Osteocyte (in vitro differentiated cells): ENCODE measurements at places on chromosomes 1 and 21.

- H3K27me3 ChIP-seq = no peaks in the 10 kb centered on the region
- H3K27ac ChIP-seq = peak within 1 kb of the TSS; percentile 71
Measured at GRCh38 chr1:149936170-149936991, at the start of gene MTMR11. Gene MTMR11, minus strand, starts transcription at chr1:149936879. Its CDS starts 232 bp downstream, at chr1:149936647.

GRCh38 chr1:226425431-226426031 is 17.6 kb upstream of the PARP1 start:
- H3K27ac ChIP-seq = no peak overlapping the region
- H3K4me3 ChIP-seq = no peak overlapping the region

DNA sequence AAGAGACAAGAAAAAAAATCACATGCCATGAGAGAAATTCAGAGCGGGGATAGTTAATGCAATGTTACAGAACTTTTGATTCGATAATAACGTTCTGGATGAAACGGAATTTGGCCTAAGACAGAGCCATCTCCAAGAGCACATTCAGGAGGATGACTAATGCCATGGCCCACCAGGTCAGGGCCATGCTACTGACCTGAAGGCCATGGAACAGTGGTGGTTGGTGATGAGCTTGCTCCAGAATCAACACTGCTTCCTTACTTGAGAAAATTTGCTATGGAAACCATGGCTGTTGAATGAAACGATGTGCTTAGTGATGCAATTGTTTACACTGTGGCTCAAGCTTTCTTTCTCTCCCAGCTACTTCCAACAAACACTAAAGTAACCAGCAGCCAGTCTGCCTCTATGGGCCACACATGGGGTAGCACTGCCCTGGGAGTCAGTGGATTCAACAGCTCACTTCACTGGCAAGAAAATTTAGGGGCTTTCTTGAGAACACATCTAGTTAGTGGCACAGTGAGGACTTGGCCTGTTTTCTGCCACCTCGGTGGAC is 299.1 kb downstream of the PCP4 start:
- no peak overlapping the region for H3K4me3 ChIP-seq
- H3K27me3 ChIP-seq = no peaks in the 10 kb centered on the region
- H3K4me1 ChIP-seq = no peaks in the 10 kb centered on the region
- DNase-seq = no peak

GRCh38 chr1:41200728-41201127 is 41.4 kb downstream of the SCMH1 start:
- H3K4me1 ChIP-seq = no peaks in the 10 kb centered on the region
- no peaks in the 10 kb centered on the region for H3K27me3 ChIP-seq
- H3K36me3 ChIP-seq = peaks cover 12% of the 10 kb centered on the region
- no peak overlapping the region for H3K4me3 ChIP-seq

- no peaks in the 10 kb centered on the region for H3K27me3 ChIP-seq
- no peak for DNase-seq
- H3K27ac ChIP-seq = no peak overlapping the region
- H3K4me3 ChIP-seq = no peak overlapping the region
Measured at GRCh38 chr1:3468236-3469103, 14.0 kb downstream of the ARHGEF16 start.

- no peaks in the 10 kb centered on the region for H3K27me3 ChIP-seq
- DNase-seq = no peak
- H3K27ac ChIP-seq = no peak overlapping the region
- no peaks in the 10 kb centered on the region for H3K36me3 ChIP-seq
- no peak overlapping the region for H3K4me3 ChIP-seq
Measured at GRCh38 chr1:162373541-162374260, 3.0 kb downstream of the SPATA46 start.

DNA sequence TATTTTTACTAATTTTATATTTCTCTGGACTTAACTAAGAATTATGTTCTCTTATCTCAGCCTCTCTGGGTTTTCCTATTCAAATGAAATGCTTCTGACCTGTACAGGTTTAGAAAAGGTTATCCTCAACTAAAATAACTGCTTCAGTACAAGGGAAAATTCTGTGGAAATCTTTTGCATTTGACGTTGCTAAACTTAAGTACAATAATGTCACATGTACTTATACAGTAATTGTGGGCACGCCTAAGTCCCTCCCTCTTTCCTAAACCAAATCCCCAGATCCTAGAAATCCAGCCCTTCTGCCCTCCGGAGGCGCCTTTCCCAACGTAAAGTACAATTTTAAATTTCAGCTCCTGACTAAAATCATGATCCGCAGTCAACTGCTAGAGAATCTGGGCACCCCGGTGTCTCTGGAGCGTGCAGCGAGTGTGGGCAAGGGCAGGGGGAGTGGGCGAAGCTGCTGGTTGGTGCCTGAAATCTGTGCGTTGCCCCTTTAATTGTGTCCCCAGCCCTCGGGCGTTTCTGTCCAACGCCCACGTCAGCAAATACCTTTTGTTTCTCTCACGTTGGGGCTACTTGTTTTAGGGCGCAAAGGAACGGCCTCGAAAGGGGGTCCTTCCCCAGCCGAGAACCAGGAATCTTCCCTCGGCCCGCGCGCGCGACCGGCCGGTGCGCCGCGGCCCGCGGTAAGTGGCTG is at the start of gene ZBTB8A:
TSS of gene ZBTB8A (plus strand) at position 541 of the 697 bp plus-strand sequence. CDS start 53,505 bp downstream, outside the sequence.
- H3K4me1 ChIP-seq = peaks cover 21% of the 10 kb centered on the region
- peak within 1 kb of the TSS; percentile 92 for H3K27ac ChIP-seq
- H3K4me3 ChIP-seq = peak within 1 kb of the TSS; percentile 83
- H3K27me3 ChIP-seq = peaks cover 9% of the 10 kb centered on the region
- peak; percentile 84 for DNase-seq

GRCh38 chr1:59543211-59543668 is 246.3 kb downstream of the FGGY start:
- no peaks in the 10 kb centered on the region for H3K36me3 ChIP-seq
- no peak overlapping the region for H3K27ac ChIP-seq
- DNase-seq = no peak
- H3K27me3 ChIP-seq = peaks cover 6% of the 10 kb centered on the region

DNA sequence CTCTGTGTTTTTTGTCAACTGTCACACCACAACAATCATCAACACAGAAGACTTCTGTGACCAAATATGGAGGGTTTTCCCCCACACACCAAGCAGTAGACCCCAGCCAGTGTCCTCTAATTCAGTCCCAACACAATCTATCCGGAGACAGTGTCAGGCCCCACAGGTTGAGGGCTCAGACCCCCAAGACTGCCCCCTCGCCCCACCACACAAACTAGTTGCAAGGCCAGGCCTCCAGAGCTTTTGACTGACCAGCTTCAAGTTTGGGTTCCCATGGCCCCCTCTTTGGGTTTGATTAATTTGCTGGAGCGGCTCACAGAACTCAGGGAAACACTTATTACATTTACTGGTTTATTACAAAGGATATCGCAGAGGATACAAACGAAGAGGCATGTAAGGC is 37.2 kb downstream of the NEK2 start:
- H3K4me3 ChIP-seq = no peak overlapping the region
- H3K4me1 ChIP-seq = peaks cover 44% of the 10 kb centered on the region
- H3K36me3 ChIP-seq = no peaks in the 10 kb centered on the region
- DNase-seq = no peak

GRCh38 chr21:33266789-33267135 is 595 bp downstream of the IL10RB start:
- peaks cover 25% of the 10 kb centered on the region for H3K4me1 ChIP-seq
- DNase-seq = no peak

- H3K4me3 ChIP-seq = no peak overlapping the region
- H3K4me1 ChIP-seq = no peaks in the 10 kb centered on the region
- H3K36me3 ChIP-seq = no peaks in the 10 kb centered on the region
- H3K27me3 ChIP-seq = no peaks in the 10 kb centered on the region
- H3K27ac ChIP-seq = no peak overlapping the region
Measured at GRCh38 chr1:194014014-194014413, 827.6 kb upstream of the B3GALT2 start.

GRCh38 chr1:233097959-233098580 is 147.7 kb downstream of the NTPCR start:
- H3K4me1 ChIP-seq = no peaks in the 10 kb centered on the region
- H3K27ac ChIP-seq = no peak overlapping the region
- H3K4me3 ChIP-seq = no peak overlapping the region
- no peak for DNase-seq
- no peaks in the 10 kb centered on the region for H3K27me3 ChIP-seq

DNA sequence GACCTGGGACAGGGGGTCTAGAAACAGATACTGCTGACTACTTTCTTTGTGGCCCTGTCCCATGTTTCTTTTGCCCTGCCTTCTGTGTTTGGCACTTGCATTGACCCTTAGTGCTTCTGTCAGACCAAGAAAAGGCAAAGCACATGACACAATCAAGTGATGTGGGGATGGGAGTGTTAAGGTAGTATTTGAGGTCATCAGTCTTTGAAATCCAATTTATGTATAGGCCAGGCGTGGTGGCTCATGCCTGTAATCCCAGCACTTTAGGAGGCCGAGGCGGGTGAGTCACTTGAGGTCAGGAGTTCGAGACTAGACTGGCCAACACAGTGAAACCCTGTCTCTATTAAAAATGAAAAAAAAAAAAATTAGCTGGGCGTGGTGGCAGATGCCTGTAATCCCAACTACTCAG is 26.0 kb downstream of the SERBP1 start:
- H3K27ac ChIP-seq = no peak overlapping the region
- H3K36me3 ChIP-seq = no peaks in the 10 kb centered on the region
- no peaks in the 10 kb centered on the region for H3K27me3 ChIP-seq

- peaks cover 3% of the 10 kb centered on the region for H3K36me3 ChIP-seq
- DNase-seq = no peak
- peaks cover 7% of the 10 kb centered on the region for H3K4me1 ChIP-seq
- H3K27me3 ChIP-seq = no peaks in the 10 kb centered on the region
Measured at GRCh38 chr1:92877792-92878191, 46.0 kb downstream of the RPL5 start.

GRCh38 chr1:232440325-232441035 is 189.5 kb downstream of the SIPA1L2 start:
- no peak overlapping the region for H3K4me3 ChIP-seq
- no peaks in the 10 kb centered on the region for H3K27me3 ChIP-seq
- no peak overlapping the region for H3K27ac ChIP-seq
- H3K36me3 ChIP-seq = peaks cover 25% of the 10 kb centered on the region
- peaks cover 20% of the 10 kb centered on the region for H3K4me1 ChIP-seq
- DNase-seq = no peak

GRCh38 chr1:93365813-93366212 is 20.1 kb downstream of the DR1 start:
- H3K27ac ChIP-seq = no peak overlapping the region
- no peak for DNase-seq
- H3K4me1 ChIP-seq = peaks cover 2% of the 10 kb centered on the region
- H3K36me3 ChIP-seq = peaks cover 41% of the 10 kb centered on the region
- H3K27me3 ChIP-seq = no peaks in the 10 kb centered on the region

DNA sequence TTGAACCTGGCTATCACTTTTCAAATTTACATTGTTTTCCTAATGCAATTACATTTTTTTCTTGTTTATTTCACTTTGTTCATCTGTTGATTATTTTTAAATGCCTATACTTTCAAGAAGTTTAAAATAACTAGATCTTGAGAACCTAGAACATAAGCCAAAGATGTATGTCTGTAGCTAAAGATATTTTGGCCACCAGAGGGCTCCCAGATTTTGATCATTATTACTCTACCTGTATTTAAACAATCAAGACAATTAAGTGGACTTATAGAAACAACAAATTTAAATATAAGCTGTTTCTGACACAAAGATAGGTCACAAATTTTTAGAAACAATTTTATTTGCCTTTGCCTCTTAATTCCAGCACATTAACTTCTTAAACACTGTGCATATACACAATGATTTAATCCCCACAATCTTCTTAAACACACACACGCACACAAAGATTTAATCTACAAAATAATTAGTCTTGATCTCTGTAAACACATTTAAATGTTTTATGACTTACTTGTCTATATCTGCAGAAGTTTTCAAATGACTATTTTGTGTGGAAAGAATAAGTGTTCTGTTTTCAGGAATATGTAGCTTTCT is 380.0 kb downstream of the DSCAM start:
- H3K27me3 ChIP-seq = no peaks in the 10 kb centered on the region
- H3K4me3 ChIP-seq = no peak overlapping the region
- H3K27ac ChIP-seq = no peak overlapping the region

DNA sequence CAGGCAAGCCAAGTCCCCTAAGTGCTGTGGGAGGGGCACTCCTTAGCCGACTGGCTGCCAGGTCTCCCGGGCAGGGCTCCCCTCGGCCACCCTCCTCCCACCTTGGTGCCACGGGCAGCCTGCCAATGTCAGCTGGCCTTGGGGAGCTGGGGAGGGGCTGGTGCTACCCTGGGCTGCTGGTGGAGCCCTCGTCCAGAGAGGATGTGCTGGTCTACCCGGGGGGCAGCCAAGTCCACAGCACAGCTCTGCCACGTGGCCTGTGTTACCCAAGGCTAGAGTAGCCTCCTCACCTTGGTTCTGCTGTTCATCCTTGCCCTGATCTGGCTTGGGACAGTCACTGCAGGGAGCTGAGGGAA is 42.9 kb downstream of the CRYAA start:
- peaks cover 13% of the 10 kb centered on the region for H3K27me3 ChIP-seq
- DNase-seq = peak; percentile 73
- no peaks in the 10 kb centered on the region for H3K36me3 ChIP-seq
- H3K4me1 ChIP-seq = peaks cover 4% of the 10 kb centered on the region
- no peak overlapping the region for H3K4me3 ChIP-seq

GRCh38 chr21:44337941-44338895 is 972 bp downstream of the CFAP410 start:
- H3K4me3 ChIP-seq = peak overlapping the region; percentile 72
- no peak for DNase-seq
- no peaks in the 10 kb centered on the region for H3K36me3 ChIP-seq
- H3K27ac ChIP-seq = peak overlapping the region; percentile 73
- no peaks in the 10 kb centered on the region for H3K27me3 ChIP-seq
- H3K4me1 ChIP-seq = peaks cover 19% of the 10 kb centered on the region

GRCh38 chr1:178552856-178553255 is 39.9 kb downstream of the TEX35 start:
- H3K4me3 ChIP-seq = no peak overlapping the region
- peaks cover 4% of the 10 kb centered on the region for H3K4me1 ChIP-seq
- peaks cover 12% of the 10 kb centered on the region for H3K36me3 ChIP-seq
- no peaks in the 10 kb centered on the region for H3K27me3 ChIP-seq
- H3K27ac ChIP-seq = no peak overlapping the region

DNA sequence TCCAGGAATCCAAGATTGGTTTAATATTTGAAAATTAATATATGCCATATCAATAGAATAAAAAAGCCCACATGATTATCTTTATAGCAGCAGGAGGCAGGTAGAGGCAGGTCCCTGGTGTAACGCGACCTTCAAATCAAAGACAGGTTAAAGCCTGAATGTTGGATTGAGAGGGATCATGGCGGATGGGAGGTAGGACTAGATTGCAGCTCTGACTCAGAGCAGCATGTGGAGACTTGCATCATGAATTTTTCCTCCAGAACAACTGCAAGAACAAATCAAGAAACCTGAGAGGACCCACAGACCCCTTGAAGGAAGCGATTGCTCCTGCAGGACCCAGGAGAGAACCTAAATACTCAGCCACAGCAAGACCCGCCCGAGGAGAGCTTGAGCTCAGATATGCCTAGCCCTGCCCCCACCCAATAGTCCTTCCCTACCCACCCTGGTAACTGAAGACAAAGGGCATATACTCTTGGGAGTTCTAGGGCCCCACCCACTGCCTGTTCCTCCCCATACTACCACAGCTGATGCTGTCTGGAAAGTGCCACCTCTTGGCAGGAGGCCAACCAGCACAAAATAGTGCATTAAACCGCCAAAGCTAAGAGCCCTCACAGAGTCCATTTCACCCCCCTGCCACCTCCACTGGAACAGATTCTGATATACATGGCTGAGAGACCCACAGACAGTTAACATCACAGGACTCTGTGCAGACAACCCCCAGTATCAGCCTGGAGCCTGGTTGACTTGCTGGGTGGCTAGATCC is 19.5 kb downstream of the S100B start:
- H3K4me1 ChIP-seq = no peaks in the 10 kb centered on the region
- H3K27me3 ChIP-seq = no peaks in the 10 kb centered on the region
- H3K4me3 ChIP-seq = no peak overlapping the region

- no peak for DNase-seq
- H3K4me3 ChIP-seq = no peak overlapping the region
- no peak overlapping the region for H3K27ac ChIP-seq
- H3K27me3 ChIP-seq = no peaks in the 10 kb centered on the region
- H3K4me1 ChIP-seq = peaks cover 17% of the 10 kb centered on the region
Measured at GRCh38 chr1:212504171-212504803, 71.6 kb downstream of the NENF start.
